ENCODE measurements at places on chromosomes 16 and 17.

GRCh38 chr16:10202649-10203048 lies 20.4 kb upstream of the GRIN2A start:
- DNase-seq = peak; percentile 16

- DNase-seq = no peak
Measured at GRCh38 chr16:30805056-30805369, 18.0 kb upstream of the ZNF629 start.

GRCh38 chr17:67090341-67090740 lies 46.0 kb downstream of the CACNG1 start:
- no peak for DNase-seq

DNA sequence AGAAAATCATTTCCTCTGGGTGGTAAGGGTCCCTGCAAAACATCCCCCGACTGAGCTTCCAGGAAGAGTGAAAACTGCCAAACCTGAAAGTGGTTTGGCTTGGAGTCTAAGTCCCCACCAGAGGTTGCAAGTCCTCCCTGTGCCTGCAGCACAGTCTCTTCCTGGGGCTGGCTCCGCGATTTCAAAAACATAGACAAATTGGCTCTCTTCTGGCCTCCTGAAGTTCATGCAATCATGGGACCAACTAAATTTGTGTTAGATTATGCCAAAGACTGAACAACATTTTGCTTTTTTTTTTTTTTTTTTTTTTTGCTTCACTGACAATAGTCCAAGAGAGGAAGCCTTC lies 447.9 kb downstream of the CA10 start:
- no peak for DNase-seq

GRCh38 chr17:28712705-28713415 lies 1.2 kb upstream of the PROCA1 start:
- no peak for DNase-seq

- peak; percentile 19 for DNase-seq
Measured at GRCh38 chr17:14038206-14038605, 31.1 kb upstream of the COX10 start.
